OCI-M1 (cell line): ENCODE measurements at places on chromosomes 6 and 20.

DNA sequence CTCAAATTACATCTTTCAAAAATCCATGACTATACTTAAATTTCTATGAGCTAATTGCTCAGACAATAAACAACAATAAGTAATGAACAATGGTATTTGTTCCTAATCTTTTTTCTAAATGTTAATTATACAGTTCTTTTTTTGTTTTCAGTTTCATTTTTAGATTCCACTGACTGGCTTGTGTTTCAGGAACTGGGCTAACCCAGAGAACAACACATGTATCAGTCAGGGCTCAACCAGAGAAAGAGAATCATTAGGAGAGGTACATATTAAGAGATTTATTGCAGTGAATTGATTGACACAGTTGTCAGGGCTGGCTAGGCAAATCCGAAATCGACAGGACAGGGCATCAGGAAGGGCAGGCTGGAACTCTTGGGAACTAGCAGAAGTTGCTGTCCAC, 182.8 kb downstream of the GRM1 start:
- DNase-seq = peak; percentile 70

DNA sequence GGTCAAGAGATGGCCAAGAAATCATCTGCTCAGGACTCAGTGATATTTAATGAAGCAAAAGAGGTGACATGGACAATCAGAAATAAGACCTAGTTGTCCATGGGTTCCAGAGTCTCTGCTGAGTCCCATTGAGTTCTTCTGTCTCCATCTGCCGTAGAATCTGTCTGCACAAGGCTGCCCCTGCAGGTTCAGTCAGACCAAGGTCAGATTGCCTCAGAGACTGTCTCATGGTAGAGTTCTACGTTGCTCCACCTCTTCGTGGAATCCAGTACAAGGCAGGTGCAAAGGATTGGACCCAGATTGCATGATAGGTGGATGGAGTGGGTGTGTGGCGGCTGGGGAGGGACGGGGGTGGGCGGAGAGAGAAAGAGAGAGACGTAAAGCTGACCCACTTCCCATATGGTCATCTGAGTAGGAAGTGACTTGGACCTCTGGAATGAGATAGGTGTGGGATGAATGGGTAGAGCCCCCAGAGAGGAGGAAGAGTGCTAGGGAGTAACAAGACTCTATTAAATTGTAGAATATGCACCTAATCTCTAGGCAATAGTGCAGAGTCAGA, 75.3 kb downstream of the SOBP start:
- peak; percentile 25 for DNase-seq

DNA sequence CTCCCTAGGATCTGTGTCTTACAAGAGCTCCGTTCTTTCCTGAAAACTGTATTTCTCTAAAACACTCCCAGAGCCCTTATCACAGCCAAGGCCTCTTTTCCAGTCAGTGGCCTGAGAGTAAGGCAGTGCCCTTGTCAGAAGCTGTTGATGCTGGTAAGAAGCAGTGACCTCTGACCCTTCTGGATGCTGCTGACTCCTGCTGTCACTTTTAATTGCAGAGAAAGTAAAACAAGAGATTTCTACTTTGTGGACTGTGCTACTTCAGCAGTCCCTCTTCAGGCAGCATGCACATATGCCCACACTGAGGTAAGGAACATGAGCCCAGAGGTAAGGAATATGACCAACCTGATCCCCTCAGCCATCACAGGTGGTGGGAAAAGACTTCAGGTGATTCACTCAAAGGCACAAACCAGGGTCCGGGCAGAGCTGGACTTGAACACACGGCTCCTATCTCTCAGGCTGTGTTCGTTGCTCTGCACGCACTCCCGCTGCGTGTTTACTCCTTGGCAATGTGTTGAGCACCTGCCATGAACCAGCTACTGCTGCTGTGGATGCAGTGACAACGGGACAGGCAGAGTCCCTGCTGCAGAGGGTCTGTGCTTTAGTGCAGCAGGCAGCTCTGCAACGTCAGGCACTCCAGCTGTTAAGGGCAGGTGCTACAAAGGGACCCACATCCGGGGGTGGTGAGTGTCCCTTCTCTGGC, 201.9 kb upstream of the CST7 start:
- DNase-seq = no peak

GRCh38 chr6:42915732-42916131, at the start of gene PTCRA:
PTCRA (plus strand) TSS chr6:42916053; CDS start chr6:42916070, 17 bp downstream.
- DNase-seq = no peak

GRCh38 chr6:50889497-50889896, 70.8 kb downstream of the TFAP2B start:
- peak; percentile 53 for DNase-seq

DNA sequence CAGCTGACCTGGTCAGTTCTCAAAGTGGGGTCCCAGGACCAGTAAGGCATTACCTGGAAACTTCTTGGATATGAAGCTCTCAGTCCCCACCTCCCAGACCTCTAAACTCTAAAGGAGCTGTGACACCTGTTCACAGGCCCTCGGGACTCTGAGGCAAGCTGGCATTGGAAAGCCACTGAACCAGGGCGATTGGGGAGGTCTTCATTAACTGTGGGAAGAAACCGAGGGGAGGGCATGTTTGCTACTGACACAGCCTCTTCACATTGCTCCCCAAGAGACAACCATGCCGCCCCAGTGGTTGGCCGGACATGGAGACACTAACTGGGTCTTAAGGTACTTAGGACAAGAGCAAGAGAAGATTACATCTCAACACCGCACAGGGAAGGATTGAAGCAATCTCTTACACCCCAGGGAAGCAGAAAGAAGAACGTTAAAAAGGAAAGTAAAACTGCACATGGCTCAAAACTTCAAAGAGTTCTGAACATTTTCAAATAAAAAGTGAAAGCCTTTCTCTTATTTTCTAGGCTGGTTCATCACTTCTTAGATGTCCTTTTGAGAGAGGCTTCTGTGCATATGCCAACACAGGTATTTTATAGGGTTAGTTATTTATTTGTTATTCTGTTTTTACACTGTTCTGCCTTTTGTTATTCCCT, 210.0 kb upstream of the CST7 start:
- DNase-seq = peak; percentile 55

- DNase-seq = no peak
Measured at GRCh38 chr6:61134028-61134427, 1152.0 kb downstream of the KHDRBS2 start.

- no peak for DNase-seq
Measured at GRCh38 chr6:42226645-42227143, 9.0 kb upstream of the MRPS10 start.

- DNase-seq = no peak
Measured at GRCh38 chr20:11380283-11380682, 537.4 kb upstream of the BTBD3 start.

- DNase-seq = no peak
Measured at GRCh38 chr6:38676236-38676973, 26.5 kb downstream of the GLO1 start.

- no peak for DNase-seq
Measured at GRCh38 chr20:24833592-24833991, 115.5 kb upstream of the CST7 start.

DNA sequence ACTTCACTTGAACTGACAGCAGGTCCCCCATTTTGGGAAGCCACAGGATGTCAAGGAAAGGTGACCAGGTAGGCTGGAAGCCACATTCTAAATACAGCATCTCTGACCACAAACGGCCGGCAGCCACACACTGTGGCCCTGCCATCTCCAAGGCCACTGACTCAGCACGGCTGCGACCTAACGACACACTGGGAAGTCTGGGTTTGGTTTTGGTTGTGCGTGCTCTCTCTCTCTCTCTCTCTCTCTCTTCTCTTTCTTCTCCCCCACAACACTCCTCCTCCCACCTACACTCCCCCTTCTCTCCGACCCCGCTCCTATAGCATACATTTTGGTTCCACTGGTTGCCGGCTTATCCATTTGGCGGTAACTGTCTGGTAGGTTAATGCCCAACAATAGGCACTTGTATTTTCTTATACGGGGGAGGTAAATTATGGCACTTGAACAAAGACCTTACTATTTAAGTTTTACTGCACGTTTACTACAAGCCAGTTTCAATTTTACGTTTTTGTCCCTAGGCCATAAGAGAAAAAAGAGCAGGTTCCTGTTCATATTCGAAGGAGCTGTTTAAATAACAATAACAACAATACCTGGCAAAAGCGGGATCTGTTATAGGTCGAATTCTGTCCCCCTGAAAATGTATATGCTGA, 103.6 kb downstream of the GMDS start:
- DNase-seq = peak; percentile 18

DNA sequence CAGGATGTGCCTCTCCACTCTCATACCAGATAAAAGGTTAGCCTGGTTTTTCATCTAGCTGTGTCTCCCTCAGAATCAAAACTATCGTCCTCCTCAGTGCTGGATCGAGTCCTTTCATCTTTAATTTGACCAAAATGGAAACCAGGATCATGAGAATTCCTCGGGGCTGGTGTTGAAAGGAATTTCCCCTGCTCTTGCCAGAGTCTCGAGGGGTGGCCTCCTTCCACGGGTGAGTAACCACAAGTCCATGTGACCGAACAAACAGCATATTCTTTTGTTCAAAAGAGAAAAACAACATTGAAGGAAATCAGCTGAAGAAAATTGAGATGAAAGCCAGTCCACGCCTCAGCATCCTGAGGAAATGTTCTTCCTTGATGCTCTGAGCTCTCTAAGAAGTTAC, 165.9 kb upstream of the CDYL start:
- DNase-seq = no peak

DNA sequence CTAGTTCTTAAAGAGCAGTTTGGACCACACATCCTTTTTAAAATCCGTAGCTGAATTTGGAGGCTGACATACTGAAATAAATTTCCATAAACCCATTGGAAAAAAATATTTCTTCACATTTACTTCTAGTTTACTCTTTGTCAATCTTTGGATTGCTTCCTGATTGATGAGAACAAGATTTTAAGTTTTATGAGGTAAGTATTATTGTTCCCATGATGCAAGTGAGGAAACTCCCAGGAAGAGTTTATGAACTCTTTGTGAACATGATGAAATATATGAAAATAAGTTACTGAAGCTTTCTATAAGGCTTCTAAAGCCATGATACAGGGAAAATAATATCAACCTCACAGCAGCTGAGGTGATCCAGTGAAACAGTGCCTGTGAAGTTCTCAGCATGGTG, 320.0 kb downstream of the GJA1 start:
- DNase-seq = no peak

GRCh38 chr20:37726321-37726720, 32.5 kb downstream of the CTNNBL1 start:
- DNase-seq = no peak

GRCh38 chr20:36391456-36391855, 85.3 kb downstream of the DLGAP4 start:
- DNase-seq = no peak

- no peak for DNase-seq
Measured at GRCh38 chr6:76518443-76518842, 446.0 kb upstream of the IMPG1 start.

- peak; percentile 6 for DNase-seq
Measured at GRCh38 chr20:41009946-41010345, 18.7 kb upstream of the TOP1 start.

DNA sequence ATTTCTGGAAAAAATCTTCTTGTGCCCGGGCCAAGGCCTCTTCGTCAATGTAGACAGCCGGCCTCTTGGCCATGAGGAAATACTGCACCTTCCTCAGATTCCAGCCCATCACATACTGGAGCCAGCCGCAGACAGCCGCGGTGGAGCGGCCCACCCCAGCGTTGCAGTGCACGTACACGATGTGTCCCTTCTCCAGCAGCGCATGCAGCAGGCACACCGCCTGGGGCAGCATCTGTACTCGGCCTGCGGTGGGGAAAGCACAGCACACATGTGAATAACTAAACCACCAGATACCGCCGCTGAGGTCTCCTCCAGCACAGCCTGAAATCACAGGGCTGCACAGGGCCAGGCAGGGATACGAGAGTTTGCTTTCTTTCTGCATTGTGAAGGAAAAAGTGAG, 107.9 kb downstream of the EPM2A start:
- DNase-seq = no peak

- no peak for DNase-seq
Measured at GRCh38 chr6:158142789-158143188, 25.3 kb downstream of the SERAC1 start.

GRCh38 chr6:141824350-141824749, 308.4 kb upstream of the GJE1 start:
- DNase-seq = peak; percentile 41

- no peak for DNase-seq
Measured at GRCh38 chr20:62304331-62305148, 1.7 kb downstream of the ADRM1 start.

DNA sequence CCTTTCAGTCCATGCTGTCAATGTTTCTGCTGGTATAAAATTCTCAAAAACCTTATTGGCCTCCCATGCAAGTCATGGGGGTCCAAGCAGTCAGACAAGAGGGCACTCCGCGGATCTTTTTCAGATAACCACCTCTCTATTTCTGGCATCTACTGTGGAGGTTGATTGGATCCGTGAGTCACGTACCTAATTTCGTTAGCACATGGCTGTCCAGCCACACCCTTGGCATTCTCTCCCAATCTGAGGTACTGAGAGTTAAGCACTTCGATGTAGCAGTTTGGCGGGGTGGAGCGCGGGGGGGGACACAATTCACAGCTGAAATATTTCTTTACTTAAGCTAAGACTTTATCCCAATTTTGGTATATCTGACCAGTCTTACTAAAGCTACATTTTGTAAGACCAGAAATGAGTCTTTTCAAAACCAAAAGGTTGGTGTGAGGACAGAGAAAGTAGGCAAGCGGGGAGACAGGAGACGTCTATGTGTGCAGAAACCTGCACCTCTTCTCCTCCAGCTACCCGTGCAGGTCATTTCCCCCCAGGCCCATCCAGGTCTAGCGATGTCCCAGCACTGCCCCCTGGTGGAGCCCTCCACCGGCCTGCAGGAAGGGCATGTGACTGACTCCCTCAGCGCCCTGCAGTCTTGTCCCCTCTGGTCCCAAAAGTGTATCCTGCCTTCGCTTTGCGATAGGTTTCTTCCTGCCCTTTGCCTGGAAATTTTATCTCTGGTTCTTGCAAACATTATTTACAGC, 113.1 kb downstream of the ADAT2 start:
- DNase-seq = peak; percentile 56

DNA sequence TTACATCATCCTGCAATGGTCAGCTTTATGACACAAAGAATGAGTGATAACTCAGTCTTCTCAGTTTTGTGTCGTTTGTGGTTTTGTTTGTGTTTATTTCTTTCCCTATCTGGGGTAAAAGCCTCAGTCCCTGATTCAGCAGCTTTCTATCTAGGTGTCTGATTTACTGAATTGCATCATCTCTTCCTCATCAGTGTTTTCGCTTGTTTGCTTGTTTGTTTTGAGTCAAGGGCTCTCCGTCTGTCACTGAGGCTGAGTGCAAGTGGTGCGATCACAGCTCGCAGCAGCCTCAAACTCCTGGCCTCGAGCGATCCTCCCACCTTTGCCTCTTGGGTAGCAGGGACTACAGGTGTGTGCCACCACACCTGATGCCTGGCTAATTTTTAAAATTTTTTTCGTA, 548.9 kb downstream of the PRKN start:
- DNase-seq = peak; percentile 45

DNA sequence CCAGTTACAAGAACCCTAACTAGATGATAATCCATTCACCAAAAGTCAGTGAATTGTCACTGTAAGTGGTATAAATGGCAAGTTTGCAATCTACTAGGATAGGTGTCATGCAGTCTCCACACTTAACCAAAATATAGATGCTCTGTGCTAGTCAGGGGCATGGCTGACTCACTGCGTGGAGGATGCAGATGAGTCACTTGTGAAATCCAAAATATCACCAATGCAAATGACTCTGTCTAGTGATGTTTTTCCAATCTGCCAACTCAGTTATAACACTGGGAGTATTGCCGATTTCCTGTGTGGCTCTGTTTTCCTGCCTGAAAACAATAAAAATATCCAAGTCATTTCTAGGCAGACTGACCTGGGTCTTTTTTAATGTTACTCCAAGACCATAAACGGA, 47.8 kb upstream of the NRSN1 start:
- no peak for DNase-seq

GRCh38 chr6:118401325-118401975, 146.6 kb upstream of the PLN start:
- DNase-seq = no peak

- peak; percentile 18 for DNase-seq
Measured at GRCh38 chr6:154485815-154486214, 24.7 kb downstream of the CNKSR3 start.
